ENCODE measurements at places on chromosomes 11 and 22.

GRCh38 chr22:35752006-35752862 lies 34.6 kb downstream of the APOL5 start:
- no peak for DNase-seq

DNA sequence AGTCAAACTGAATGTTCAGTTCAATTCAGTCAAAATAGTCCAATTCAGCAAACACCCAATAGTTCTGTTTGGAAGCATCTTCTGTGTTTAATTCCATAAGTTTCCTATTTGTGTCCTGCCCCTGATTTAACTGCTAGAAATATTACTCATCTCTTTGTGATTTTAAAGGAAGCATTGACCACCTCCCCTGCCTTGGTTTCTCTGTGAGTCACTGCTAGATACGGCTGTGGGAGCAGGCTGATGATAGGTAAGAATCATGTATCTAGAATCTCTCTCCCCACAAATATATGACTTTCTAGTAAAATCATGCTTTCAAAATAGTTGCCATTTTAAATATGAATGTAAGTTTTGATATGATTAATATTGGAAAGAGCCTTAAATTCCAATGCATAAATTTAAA lies 888.5 kb downstream of the NTM start:
- no peak for DNase-seq

DNA sequence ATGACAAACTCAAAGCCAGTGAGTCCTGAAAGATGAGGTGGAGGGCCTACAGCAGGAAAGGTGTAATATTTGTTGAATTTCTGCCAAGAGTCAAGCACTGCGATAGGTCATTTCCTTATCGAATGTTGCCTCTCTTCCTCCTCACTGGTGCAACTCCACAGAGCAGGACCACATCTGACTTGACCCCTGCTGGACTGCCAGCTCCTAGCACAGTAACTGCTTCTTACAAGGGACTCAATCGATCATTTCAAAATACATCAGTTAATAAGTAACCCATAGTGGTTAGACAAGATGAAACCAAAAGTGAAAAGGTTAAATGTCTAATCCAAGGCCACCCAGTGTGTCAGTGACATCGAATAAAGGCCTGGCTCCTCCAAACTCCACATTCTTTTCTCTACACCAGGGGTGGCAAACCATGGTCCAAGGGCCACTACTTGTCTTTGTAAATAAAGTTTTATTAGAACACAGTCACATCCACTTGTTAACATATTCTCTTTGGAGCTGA lies 98.5 kb upstream of the CSNK2A3 start:
- no peak for DNase-seq

- peak; percentile 77 for DNase-seq
Observed at GRCh38 chr11:76207642-76208401, 1.5 kb upstream of the WNT11 start.

- no peak for DNase-seq
Observed at GRCh38 chr11:131279654-131280384, 90.6 kb upstream of the NTM start.

- DNase-seq, result no peak
Observed at GRCh38 chr22:41288245-41288946, 2.4 kb upstream of the RANGAP1 start.

DNA sequence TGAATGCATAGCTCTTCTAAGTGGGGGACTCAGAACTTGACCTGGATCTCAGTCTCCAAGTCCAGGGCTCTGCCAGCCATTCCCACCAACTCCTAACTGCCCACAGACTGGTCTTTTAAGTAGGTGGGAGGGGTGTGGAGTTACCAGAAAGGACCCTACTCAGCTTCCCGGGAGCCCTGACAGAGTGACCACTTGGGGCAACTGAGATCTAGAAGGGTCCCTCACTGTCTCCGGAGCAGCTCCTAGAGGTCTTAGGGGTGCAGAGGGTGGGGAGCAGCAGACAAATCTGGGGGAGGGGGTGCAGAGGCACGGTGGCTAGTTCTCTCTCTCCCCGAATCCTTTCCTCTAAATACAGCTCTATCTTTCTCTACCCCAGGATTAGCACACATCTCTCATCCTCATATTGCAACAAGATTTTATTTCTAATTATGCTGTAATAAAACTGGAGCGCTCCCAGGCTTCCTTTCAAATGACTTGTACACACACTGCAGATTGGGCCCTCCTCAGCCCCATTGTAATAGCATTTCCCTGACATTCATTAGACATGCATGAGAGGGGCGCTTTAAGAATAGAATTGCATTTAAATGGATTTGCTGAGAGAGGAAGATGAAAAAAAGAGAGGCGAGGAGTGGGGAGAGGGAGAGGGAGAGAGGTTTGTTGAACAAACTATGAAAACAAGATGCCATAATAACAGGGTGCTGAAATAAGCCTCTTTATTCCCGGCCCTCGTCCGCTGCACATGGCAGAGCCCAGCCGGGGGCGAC lies 219.0 kb downstream of the CEP164 start:
- no peak for DNase-seq

- DNase-seq, result no peak
Observed at GRCh38 chr11:66719111-66719872, 9.7 kb downstream of the SPTBN2 start.
